Naive thymus-derived CD4-positive, alpha-beta T cell (primary cell): ENCODE measurements at places on chromosomes 3 and 15. TPM values are rescaled to one million over a fixed set of nuclear protein-coding genes. Genes with fewer than 3 reads are reported as not detected.

NEK10 gene
- not detected for polyA plus RNA-seq

DNA sequence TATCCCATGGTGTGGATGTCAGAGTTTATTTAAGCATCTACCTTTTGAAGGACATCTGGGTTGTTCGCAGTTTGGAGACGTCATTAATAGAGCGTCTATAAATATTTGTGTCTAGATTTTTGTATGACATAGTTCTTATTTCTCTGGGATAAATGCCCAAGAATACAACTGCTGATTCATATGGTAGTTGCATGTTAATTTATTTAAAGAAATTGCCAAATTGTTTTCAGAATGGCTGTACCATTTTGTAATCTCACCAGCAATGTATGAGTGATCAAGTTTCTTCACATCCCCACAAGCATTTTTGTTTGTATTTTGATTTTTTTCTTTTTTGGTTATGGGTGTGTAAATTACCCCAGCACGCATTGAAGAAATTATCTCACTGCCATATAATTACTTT is 656.9 kb downstream of the NTRK3 start:
- no peak overlapping the region for H3K27ac ChIP-seq
- no peak overlapping the region for H3K4me3 ChIP-seq
- peaks cover 11% of the 10 kb centered on the region for H3K4me1 ChIP-seq
- no peaks in the 10 kb centered on the region for H3K36me3 ChIP-seq
- no peaks in the 10 kb centered on the region for H3K27me3 ChIP-seq

DNA sequence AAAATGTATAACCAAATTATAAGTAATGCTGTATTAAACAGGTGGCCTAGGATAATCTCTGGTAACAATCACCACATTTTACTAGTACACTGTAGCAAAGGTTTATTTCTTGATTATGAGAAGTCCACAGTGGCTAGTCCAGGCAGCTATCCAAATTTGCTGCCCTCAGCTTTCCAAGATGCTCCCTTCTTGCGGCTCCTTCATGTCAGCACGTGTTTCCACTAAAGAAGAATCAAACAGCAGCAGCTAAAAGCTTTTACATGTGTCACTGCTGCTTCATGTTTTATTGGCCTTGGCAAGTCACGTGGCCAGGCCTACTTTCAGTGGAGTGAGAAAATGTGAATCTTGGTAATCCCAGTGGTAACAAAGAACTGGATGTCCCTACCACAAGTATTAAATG is 5.6 kb upstream of the RBMS3 start:
- no peak for DNase-seq
- H3K36me3 ChIP-seq: no peaks in the 10 kb centered on the region
- no peaks in the 10 kb centered on the region for H3K4me1 ChIP-seq
- H3K27ac ChIP-seq: no peak overlapping the region

GRCh38 chr3:42098171-42098570 is 7.0 kb downstream of the TRAK1 start:
- no peaks in the 10 kb centered on the region for H3K36me3 ChIP-seq
- DNase-seq: no peak
- H3K27me3 ChIP-seq: no peaks in the 10 kb centered on the region
- H3K4me1 ChIP-seq: no peaks in the 10 kb centered on the region
- no peak overlapping the region for H3K4me3 ChIP-seq

DNA sequence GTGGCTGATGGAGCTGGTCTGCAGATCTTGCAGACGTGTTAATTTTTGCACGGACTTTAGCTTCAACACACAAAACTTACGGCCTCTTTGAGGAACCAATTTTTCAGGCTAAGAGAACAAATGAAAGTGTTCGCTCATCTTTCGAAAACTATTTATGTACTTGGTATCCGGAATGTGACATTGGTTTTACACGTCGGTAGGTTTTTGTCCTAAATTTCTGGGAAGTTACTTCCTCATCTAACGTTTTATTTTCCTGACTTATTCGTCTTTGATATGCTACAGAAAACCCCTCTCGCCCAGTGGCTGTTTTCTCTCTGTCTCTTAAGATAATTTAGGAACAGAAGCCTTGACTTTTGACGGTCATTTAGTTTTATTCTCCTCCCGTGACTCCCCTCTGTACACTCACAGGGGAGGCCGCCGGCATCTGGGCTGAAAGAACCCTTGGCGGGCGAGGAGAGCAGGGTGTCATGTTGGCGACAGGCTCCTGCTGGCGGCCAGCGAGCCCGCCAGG is 834 bp upstream of the GREM1 start:
- H3K4me1 ChIP-seq: no peaks in the 10 kb centered on the region
- H3K36me3 ChIP-seq: no peaks in the 10 kb centered on the region
- no peak overlapping the region for H3K27ac ChIP-seq

DNA sequence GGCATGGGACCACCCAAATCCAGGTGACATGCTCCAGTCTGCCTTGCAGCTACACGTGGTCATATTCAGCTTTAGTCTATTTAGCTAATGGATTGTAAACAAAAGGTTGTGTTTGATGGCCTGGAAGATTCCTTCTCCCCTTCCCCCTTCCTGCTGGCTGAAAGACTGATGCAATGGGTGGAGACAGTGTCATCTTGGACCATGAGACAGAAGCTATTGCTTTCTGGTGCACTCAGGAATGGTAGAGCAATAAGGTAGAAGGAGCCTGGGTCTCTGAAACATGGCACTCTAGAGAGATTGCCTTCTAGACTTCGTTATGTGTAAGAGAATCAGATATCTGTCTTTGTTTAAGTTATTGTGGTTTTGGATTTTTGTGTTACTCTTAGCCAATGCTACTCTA is 25.7 kb upstream of the PTX3 start:
- H3K27me3 ChIP-seq: no peaks in the 10 kb centered on the region
- no peak overlapping the region for H3K27ac ChIP-seq
- no peaks in the 10 kb centered on the region for H3K36me3 ChIP-seq
- H3K4me3 ChIP-seq: no peak overlapping the region
- DNase-seq: no peak

DNA sequence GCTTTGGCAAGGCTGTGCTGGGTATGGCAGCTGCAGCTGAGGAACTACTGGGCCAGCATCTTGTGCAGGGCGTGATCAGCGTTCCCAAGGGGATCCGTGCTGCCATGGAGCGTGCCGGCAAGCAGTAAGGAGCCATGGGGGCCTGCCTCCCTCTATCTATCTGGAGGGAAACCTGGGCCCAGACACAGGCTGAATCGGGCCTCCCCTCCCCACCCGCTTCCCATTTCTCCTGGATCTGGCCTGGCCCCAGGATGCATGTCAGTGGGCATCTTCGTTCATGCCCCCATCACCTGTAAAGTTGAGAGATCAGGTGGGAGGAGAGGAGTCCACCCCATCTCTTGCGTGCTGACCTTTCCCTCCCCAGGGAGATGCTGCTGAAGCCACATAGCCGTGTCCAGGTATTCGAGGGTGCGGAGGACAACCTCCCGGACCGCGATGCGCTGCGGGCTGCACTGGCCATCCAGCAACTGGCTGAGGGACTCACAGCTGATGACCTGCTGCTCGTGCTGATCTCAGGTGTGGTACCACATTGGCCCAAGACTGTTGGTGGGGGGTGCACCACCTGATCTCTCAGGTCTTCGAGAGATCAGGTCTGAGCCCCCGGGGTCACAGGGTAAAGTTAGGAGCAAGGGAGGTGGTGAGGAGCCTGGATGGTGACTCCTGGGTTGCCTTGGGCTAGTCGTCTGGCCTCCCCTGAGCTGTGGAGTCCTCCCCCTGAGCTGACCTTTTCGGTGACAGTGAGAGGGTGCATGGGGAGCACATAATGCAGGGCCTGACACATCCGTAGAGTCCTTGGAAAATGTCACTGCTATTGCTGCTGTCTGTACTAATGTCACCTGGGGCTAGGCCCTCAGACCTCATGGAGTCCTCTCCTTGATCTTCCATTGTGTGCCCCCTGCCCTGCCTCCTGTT is 3.2 kb downstream of the GLYCTK start:
- peaks cover 11% of the 10 kb centered on the region for H3K4me1 ChIP-seq
- no peak for DNase-seq
- H3K36me3 ChIP-seq: peaks cover 4% of the 10 kb centered on the region
- no peak overlapping the region for H3K27ac ChIP-seq
- no peaks in the 10 kb centered on the region for H3K27me3 ChIP-seq

LSAMP gene
- polyA plus RNA-seq: not detected

ROPN1 gene
- polyA plus RNA-seq: not detected

DNA sequence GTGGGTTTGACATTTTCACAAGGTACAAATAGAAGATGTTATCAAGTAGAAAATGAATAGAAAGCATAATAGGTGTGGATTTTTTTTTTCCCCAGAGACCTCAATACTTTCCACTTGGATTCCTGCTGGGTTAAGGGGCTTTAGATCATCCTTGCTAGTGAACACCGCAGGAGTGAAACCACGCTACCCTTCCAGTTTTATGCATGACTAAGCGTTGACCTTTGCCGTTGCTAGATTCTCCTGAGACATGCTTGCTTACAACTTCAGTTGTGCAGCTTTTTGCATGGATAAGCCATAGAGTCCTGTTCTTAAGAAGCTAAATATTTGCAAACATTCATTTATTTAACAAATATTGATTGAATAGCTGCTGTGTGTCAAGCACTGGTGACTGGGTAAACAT is 299.7 kb upstream of the LMCD1 start:
- no peaks in the 10 kb centered on the region for H3K36me3 ChIP-seq
- no peaks in the 10 kb centered on the region for H3K27me3 ChIP-seq
- DNase-seq: no peak
- H3K4me1 ChIP-seq: no peaks in the 10 kb centered on the region

GRCh38 chr15:52710050-52710707 is 31.0 kb upstream of the ATOSA start:
- H3K4me1 ChIP-seq: no peaks in the 10 kb centered on the region
- no peaks in the 10 kb centered on the region for H3K36me3 ChIP-seq
- H3K27me3 ChIP-seq: no peaks in the 10 kb centered on the region

GRCh38 chr3:182692695-182693094 is 100.6 kb upstream of the ATP11B start:
- DNase-seq: no peak
- H3K4me1 ChIP-seq: no peaks in the 10 kb centered on the region
- no peaks in the 10 kb centered on the region for H3K36me3 ChIP-seq
- H3K27me3 ChIP-seq: no peaks in the 10 kb centered on the region

ASB14 gene
- 0.66 TPM for polyA plus RNA-seq

DNA sequence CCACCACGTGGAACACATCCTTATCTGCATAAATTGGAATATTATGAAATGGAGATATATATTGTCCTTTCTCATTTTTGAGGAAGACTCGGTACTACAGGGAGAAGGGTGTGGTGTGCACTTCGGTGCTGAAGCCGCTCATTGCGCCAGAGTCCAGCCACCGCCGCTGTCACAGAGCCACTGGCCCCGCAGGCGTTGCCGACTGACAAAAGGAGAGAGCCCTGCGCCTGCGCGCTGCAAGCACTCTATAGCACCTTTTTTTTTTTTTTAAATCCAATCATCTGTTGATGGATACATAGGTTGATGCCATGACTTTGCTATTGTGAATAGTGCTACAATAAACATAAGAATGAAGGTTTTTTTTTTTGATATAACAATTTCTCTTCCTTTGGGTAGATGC is 130.0 kb upstream of the TBC1D5 start:
- H3K4me3 ChIP-seq: no peak overlapping the region
- H3K27ac ChIP-seq: no peak overlapping the region
- H3K4me1 ChIP-seq: no peaks in the 10 kb centered on the region

- no peaks in the 10 kb centered on the region for H3K36me3 ChIP-seq
- no peaks in the 10 kb centered on the region for H3K4me1 ChIP-seq
- DNase-seq: no peak
- no peak overlapping the region for H3K27ac ChIP-seq
- no peaks in the 10 kb centered on the region for H3K27me3 ChIP-seq
- H3K4me3 ChIP-seq: no peak overlapping the region
Observed at GRCh38 chr3:69842789-69843188, 103.5 kb downstream of the MITF start.

- H3K27ac ChIP-seq: no peak overlapping the region
- H3K36me3 ChIP-seq: no peaks in the 10 kb centered on the region
- peaks cover 4% of the 10 kb centered on the region for H3K4me1 ChIP-seq
- H3K27me3 ChIP-seq: no peaks in the 10 kb centered on the region
Observed at GRCh38 chr15:90161950-90162361, 39.2 kb upstream of the SEMA4B start.

GRCh38 chr15:58243070-58243469 is 104.9 kb downstream of the AQP9 start:
- no peak overlapping the region for H3K27ac ChIP-seq
- no peaks in the 10 kb centered on the region for H3K27me3 ChIP-seq
- H3K4me3 ChIP-seq: no peak overlapping the region
- DNase-seq: no peak
- H3K4me1 ChIP-seq: no peaks in the 10 kb centered on the region

CADM2 gene
- not detected for polyA plus RNA-seq

GRCh38 chr15:80898040-80898439 is 91.6 kb downstream of the MESD start:
- no peak overlapping the region for H3K27ac ChIP-seq
- H3K27me3 ChIP-seq: no peaks in the 10 kb centered on the region
- no peaks in the 10 kb centered on the region for H3K36me3 ChIP-seq
- no peak overlapping the region for H3K4me3 ChIP-seq

DNA sequence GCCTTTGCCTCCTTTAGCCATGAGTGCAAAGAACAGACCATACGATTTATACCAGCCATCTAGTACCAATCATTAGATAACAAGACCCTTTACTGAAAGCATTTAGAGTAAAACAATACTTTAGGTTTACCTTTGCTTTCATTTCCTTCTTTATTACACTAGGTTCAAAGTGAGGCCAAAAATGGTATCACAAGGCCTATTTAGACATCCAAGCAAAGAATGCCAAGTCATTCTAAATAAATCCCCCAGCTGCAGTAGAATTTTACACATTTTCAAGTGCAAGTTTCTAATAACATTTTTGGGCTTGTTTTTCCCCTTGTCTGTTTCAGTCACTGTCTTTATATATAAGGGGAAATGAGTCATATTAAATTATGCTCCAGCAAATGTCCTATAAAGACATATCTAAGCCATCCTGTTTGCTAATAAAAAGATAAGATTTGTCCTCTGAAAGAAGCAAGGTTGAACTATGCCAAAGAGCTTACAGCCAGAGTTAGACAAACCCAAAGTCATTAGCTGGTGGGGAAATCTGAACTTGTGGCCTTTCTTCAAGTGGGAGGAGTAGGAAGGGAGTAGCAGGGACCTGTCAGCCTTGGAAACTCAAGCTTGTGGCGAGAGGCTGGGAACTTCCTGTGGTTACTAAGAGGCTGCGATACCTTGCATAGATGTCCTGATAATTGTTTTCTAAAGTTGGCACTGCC is 232.7 kb downstream of the MECOM start:
- no peaks in the 10 kb centered on the region for H3K4me1 ChIP-seq
- no peak overlapping the region for H3K4me3 ChIP-seq
- no peaks in the 10 kb centered on the region for H3K27me3 ChIP-seq

PRSS50 gene
- not detected for polyA plus RNA-seq

- DNase-seq: no peak
- H3K4me3 ChIP-seq: no peak overlapping the region
- H3K36me3 ChIP-seq: peaks cover 4% of the 10 kb centered on the region
- peaks cover 13% of the 10 kb centered on the region for H3K4me1 ChIP-seq
- no peak overlapping the region for H3K27ac ChIP-seq
Observed at GRCh38 chr3:98513736-98514135, 9.0 kb downstream of the CLDND1 start.

GRCh38 chr15:50180091-50180490 is 1.9 kb upstream of the SLC27A2 start:
- H3K4me3 ChIP-seq: no peak overlapping the region
- no peaks in the 10 kb centered on the region for H3K4me1 ChIP-seq
- no peaks in the 10 kb centered on the region for H3K36me3 ChIP-seq
- H3K27me3 ChIP-seq: no peaks in the 10 kb centered on the region
- H3K27ac ChIP-seq: no peak overlapping the region
- DNase-seq: no peak

- no peaks in the 10 kb centered on the region for H3K27me3 ChIP-seq
- DNase-seq: no peak
Observed at GRCh38 chr15:79962178-79962577, 8.8 kb downstream of the BCL2A1 start.

- no peak overlapping the region for H3K4me3 ChIP-seq
- peaks cover 45% of the 10 kb centered on the region for H3K4me1 ChIP-seq
- DNase-seq: no peak
- H3K36me3 ChIP-seq: no peaks in the 10 kb centered on the region
- H3K27ac ChIP-seq: no peak overlapping the region
- no peaks in the 10 kb centered on the region for H3K27me3 ChIP-seq
Observed at GRCh38 chr15:78105476-78106241, 13.3 kb downstream of the SH2D7 start.
